NCI-H345 (cell line): ENCODE measurements at places on chromosomes 7 and 10.

GRCh38 chr10:124068929-124069328 lies 24.5 kb downstream of the CHST15 start:
- no peak for DNase-seq

DNA sequence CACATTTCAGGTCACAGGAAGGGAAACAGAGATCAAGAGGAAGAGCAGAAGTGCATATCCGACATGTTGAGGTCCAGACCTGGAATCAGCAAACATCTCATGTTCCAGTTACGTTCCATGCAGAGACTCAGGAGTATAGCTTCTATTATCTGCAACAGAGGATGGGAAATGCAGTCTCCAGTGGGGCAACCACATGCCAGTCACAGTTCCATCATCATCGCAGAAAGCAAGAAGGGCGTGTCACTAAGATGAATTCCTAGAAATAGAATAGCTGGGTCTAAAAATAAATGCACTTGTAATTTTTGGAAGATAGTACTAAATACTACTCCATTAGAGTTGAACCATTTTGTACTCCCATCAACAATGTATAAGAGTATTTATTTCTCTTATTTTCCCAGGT lies 133.2 kb upstream of the MDFIC start:
- DNase-seq = no peak

- peak; percentile 13 for DNase-seq
Observed at GRCh38 chr10:78177491-78178185, 144.0 kb downstream of the RPS24 start.

DNA sequence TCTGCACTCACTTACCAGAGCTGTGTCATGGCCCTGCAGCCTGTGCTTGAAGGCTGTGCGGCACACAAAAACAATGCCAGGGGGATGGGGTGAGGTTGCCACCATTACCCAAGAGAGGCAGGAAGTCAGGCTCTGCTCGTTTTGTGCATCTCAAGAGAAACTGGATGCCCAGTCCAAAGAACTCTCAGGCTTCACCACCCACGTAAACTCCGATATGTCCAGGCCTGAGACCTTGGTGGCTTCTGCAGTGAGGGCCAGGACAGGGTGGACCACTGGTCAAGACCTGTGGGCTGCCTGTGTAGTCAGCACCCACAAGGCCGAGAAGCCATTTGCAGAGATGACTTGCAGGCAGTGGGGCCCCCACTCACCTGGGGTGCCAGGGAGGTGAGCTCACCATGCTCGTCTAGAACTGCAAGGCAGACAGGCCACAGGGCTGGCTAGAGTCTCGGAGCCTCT lies 54.7 kb upstream of the EBF3 start:
- DNase-seq = no peak

DNA sequence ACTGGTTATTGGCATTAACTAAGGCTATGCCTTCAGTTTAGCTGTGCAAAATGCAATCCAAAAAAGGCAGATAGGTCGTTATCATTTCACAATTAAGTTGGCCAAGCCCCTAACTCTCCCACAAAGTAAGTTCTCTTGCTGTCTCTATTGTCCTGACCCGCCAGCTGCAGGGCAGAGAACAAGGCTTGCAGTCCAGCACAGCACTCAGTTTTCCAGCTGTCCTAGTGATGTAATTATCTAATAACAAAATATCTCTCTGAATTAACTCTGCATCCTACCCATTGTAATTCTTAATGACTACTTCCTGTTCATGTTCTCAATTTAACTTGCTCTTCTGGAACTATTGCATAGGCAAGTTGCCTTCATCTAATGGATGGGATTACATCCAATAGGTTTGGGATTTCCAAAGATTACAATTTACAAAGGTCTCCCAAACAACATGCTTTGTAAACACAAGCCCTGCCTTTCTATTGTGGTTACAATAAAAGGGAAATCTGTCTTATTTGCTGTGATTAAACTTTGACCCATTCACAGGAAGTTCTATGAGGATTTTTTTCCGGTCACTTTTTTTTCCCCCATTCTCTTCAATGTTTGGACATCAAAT lies 55.2 kb downstream of the CDK6 start:
- no peak for DNase-seq

DNA sequence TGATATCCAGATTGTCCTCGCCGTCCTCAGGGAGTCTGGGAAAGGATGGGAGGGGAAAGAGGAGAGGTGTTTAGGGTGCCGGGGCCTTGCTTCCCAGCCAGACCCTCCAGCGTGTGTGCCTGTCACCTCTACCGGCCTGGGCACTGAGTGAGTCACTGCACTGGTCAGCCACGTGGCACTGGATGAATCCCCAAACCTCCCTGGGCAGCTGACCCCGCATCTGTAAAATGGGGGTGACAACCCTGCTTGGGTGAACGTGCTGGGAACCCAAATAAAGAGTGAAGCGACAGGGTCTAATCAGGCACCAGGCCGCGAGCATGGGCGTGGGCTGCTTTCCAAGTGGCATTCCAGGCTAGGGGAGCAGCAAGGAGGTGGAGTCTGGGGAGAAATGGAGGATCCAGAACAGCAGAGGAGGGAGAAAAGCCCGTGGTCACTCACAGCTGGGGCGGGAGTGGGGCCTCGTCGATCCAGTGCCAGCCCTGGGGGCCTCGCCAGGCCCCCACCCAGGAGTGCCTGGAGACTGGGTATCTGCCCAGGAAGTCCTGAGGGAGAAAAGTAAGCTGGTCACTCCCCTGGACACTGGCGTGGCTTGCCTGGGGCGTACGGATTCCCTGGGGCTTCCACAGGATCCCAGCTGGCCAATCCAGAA lies 29.7 kb downstream of the KLRG2 start:
- no peak for DNase-seq

DNA sequence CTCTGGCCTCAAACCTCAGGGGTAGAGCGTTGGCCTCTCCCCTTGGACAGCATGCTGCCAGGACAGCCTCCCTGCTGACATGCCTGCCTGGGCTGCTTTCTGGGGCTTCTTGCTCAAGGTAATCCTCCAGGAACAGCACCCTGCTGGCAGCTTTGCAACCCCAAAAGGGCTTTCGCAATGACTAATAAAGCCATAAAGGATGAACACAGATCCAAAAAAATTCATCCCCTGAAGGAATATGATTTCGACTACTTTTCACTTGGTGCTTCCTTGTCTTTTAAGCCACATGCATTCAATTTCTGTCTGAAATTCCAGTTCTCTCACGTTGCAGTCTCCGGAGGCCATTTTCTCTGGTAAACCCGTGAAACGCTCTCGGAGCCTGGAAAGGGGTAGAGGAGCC lies 15.1 kb upstream of the SH3PXD2A start:
- DNase-seq = no peak

DNA sequence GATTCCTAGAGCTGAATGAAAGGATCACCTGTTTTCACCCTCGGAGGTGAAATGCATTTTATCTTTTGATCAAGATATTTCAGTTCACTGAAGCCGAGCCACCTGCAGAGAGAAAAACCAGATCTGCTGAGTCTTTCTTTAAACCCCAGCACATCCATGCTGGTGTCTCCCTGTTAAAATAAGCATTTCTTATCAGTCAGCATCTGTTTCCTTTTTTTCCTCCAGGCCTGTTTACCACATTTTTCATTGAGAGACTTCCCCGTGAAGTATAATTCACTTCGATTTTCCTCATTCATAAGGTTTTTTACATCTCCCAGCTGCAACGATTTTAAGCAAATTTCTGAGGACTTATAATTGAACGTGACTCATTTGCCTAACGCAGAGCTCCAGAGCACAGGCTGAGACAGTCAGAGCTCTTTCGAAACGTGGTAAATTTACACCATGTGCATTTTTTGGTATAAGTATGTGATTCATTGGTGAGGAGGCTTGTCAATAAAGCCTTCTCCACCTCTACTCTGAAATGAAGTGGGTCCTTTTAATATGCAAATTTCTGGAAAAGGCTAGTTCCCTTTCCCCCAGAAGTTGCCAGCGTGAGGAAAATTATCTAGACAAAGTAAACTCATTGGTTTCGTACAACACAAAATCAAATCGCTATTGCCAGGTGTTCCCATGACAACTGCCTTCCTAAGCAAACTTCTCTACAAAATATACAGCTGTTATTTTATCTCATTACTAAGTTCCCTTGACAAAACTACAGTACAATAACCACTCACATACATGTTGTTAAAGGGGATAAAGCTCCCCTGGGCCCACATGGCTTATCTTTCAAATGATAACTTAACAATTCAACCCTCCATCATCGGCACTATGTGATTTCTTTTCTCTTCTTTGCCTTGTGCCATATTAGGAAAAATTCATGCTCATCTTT lies 374.8 kb upstream of the AKR1E2 start:
- no peak for DNase-seq

- peak; percentile 61 for DNase-seq
Observed at GRCh38 chr10:80699602-80700039, 161.9 kb downstream of the SH2D4B start.

- no peak for DNase-seq
Observed at GRCh38 chr10:128763588-128763987, 637.4 kb upstream of the MKI67 start.

DNA sequence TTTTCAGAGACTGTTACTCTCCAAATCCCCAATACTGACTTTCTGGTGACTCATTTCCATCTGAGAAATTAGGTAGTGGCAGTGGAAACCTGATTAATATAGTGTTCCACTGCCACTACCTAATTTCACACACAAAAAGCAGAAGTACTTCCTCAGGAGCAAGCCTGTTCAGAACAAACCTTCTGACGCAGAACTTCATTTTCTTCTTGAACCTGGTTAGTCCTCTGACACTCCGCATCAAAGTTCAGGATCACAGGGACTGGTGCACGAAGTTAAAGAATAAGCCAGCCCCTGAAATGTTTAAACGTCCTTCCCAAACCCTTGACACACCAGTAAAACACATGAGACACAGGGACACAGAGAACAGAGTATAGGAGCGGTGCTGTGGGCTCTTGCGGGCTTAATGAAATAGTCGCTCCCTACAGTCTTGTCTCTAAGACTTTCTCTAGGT lies 4.4 kb downstream of the WDR91 start:
- no peak for DNase-seq

DNA sequence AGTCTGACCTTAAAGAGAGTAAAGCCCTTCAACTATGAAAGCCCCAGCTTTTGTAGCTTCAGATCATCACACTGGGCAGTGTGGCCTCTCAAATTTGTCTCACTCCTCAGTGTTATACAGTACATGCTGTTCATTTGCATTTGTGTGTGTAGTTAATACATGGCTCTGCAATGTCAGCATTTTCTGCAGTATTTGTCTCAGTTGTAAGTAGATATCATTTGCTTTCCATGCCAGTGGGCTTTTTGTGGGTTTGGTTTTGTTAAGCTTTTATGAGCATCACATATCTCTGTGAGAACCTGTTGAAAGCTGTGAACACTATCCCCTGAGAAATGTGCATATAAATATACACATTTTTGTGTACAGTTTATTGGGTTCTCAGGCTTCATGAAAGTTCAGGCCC lies 57.0 kb downstream of the ZNF277 start:
- DNase-seq = no peak

DNA sequence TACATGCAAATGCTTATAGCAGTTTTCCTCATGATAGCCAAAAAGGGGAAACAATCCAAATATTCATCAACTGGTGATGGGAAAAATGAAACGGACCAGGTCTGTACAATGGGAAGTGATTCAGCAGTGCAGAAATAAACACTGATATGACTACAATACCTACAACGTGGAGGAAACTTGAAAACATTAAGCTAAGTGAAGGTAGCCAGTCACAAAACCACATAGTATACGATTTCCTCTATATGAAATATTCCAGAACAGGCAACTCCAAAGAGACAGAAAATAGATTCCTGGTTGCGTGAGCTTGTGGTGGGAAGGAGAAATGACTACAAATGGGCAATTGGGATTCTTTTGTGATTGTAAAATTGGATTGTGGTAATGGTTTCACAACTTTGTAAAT lies 263.1 kb upstream of the PITRM1 start:
- DNase-seq = no peak

DNA sequence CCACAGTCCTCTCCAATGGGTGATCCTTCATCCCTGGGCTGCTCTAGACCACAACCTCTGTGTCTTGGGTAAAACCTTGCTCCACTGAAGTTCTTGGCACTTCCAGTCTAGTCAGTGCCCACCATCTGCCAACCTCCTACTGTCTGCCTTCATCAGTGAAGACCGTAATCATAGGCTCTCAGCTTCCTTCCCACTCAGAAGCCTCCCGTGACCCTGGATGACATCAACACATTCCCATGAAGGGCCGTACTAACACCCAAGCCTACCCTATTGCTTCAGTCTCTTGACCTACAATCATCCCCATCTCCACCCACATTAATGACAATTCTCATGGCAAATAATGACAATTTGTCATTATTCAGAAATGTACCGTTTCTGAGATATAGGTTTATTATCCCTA lies 27.6 kb upstream of the GARS1 start:
- no peak for DNase-seq

DNA sequence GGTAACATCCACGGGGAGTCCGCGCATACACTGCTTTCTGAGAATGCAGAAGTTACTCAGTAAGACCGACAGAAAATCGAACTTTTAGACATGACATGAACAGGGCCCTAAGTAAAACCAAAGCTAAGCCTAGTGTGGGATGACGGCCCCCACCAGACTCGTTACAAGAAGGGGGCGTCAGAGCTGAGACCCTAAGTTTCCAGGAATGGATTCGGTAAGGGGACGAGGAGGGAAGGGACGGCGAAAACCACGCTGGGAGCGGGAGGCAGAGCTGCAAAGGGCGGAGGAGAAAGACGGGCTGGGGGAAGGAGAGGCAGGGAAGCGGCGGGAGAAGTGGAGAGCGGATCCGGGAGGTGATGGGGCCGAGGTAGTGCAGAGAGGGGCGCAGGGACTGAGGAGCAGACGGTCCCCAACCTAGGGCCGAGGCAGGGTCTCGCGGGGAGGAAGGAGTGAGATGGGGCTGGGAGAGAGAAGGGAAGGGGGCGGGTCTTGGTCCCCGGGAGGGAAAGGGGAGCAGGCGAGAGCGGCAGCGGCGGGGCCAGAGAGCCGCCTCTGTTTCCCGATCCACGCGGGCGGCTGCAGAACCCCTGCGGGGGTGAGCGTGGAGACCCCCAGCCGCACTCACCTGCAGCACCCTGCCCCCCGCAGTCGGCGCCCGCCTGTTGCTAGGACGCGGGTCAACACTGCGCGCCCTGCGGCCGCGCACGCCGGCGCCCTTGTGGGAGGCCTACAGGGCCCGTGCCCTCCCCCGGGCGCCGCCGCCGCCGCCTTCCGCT lies 513 bp downstream of the ODAD2 start:
- peak; percentile 31 for DNase-seq

GRCh38 chr7:17407229-17407628 lies 108.8 kb downstream of the AHR start:
- DNase-seq = no peak
